Dorsolateral prefrontal cortex (tissue), 122 donors: ENCODE measurements at places on chromosomes 7 and 10. TPM values are rescaled to one million over a fixed set of nuclear protein-coding genes. Genes with fewer than 3 reads are reported as not detected.

DNA sequence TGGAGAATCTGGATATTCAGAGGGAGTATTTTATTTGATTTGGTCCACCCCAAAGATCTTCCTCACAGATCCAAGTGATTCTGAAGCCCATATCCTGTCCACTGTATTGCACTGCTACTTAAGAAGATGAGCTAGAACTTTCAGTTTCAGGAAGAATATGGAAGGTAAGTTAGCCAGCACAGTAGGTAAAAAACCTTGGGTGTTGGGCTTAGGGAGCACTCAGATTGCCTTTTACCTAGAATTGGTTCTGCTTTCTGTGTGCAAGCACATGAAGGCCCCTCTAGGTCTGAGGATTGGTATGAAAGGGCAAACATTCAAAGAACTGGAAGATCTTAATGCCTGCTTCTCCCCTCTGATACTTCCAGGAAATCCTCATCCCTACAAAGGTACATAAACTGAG lies 146.7 kb upstream of the COL1A2 start:
- no peak for DNase-seq

- DNase-seq = no peak
These were observed 27.9 kb downstream of the ZEB1 start for GRCh38 chr10:31346953-31347352.

HOXA5 gene
- total RNA-seq = not detected

- DNase-seq = no peak
These were observed 527.2 kb upstream of the LRRTM3 start for GRCh38 chr10:66398669-66399068.
